Right lung (tissue), 10 donors: ENCODE measurements at places on chromosomes 1 and 21. TPM values are rescaled to one million over a fixed set of nuclear protein-coding genes. Genes with fewer than 3 reads are reported as not detected.

Gene CELA2B
- polyA plus RNA-seq = 1.00 TPM

Gene C8A
- 0.44 TPM for polyA plus RNA-seq

Gene TINAGL1
- polyA plus RNA-seq = 51.7 TPM

Gene CACYBP
- 128 TPM for polyA plus RNA-seq

Gene PADI1
- polyA plus RNA-seq = not detected

Gene PERM1
- 0.14 TPM for polyA plus RNA-seq

Gene LINGO4
- 0.15 TPM for polyA plus RNA-seq

GRCh38 chr1:172699111-172699510, 40.2 kb downstream of the FASLG start:
- no peak for DNase-seq

DNA sequence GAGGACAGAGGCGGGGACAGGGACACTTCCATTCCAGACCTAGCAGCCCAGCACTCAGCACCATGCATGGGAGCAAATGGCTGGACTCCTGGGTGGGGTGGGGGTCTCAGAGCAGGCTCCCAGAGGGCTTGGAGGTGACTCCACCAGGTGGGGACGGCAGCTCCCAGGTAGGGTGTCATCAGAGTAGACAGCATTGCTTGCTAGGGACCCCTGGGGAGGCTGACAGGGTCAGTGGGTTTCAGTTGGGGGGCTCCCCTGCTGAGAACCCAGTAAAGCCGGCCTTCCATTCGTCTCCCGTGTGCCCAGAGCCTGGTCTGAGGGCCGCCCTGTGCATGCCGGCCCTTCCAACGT, 4.8 kb upstream of the GJC2 start:
- DNase-seq = no peak

DNA sequence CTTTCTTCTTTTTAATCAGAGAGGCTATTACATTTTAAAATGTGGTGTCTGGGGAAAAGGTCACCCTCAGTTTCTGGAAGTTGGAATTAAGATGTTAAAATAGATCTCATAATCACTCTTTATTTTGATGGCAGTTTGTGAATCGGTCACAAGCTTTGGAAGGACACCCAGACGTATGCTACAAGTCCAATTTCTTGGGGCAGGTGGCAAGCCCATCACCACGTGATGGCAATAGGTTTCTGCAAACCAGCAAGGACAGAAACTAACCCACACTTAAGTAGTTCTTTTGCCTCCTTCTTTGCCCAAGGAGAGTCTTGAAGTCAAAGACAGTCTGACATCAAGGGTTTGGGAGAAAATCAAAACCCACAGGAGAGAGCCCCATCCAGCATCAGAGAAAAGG, 72.9 kb downstream of the C1orf87 start:
- no peak for DNase-seq

GRCh38 chr1:164611754-164612642, 53.0 kb downstream of the PBX1 start:
- no peak for DNase-seq

GRCh38 chr1:84107955-84108354, 36.1 kb upstream of the PRKACB start:
- no peak for DNase-seq

DNA sequence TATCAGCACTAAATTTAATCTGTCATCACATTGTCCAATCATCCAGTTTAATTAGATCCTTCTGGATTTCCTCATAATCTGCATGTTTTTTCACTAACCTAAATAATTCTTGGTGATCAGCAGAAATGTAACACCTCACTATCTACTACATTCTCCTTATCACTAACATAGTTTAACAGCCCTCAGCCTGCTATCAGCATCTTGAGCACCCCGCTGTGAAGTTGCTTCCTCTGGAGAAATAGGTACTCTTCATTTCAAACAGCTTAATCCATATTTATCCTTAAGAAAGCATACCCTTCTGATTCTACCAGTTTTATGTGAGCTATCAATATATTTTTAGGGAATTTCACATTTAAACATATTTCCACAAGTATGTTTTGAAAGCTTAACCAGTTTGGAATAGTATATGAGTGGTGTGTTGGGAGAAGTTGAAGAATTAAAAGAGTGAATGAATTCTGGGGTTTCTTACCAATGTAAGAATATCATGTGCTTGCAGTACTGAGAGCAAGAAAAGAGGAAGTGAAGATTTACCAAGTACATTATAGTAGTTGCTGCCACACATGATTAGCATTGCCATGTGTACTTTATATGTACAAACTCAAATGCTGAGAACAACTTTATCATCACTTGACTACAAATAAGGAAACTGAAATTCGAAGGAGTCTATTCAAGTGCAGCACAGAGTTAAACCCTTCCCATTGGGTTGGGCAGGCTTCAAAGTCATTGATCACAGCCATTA, 771.1 kb upstream of the ADGRL4 start:
- no peak for DNase-seq

DNA sequence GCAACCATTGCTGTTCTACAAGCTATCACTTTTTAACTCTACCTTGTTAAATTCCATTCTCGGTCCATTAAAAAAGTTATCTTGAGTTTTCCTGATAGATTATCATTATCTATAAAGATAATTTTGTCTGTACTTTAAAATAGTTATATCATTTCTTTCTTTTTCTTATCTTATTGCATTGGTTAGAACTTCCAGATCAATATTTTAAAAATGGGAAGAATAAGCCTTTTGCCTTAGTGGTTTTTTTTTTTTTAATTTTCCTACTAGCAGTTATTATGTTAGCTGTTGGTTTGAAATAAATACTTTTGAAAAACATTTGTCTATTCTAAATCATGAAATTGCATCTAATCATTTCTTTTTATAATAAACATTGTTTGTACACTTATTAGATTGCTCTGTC, 71.0 kb upstream of the ATF3 start:
- no peak for DNase-seq

- DNase-seq = no peak
Observed at GRCh38 chr1:168504064-168504837, 39.5 kb downstream of the XCL2 start.
